ENCODE measurements at places on chromosomes 7 and 10. TPM values are rescaled to one million over a fixed set of nuclear protein-coding genes. Genes with fewer than 3 reads are reported as not detected.

Gene ZNF33A
- 70.9 TPM for polyA plus RNA-seq

Gene WIPF3
- polyA plus RNA-seq = 5.9 TPM

Gene CPXM2
- polyA plus RNA-seq = 4.6 TPM

Gene MYO3A
- 10.2 TPM for polyA plus RNA-seq

Gene EEPD1
- polyA plus RNA-seq = 9.1 TPM

Gene EVX1
- polyA plus RNA-seq = 0.07 TPM

Gene SLC25A13
- polyA plus RNA-seq = 47.9 TPM

Gene ITPRIP
- polyA plus RNA-seq = 8.4 TPM

Gene ZNF679
- polyA plus RNA-seq = not detected

DNA sequence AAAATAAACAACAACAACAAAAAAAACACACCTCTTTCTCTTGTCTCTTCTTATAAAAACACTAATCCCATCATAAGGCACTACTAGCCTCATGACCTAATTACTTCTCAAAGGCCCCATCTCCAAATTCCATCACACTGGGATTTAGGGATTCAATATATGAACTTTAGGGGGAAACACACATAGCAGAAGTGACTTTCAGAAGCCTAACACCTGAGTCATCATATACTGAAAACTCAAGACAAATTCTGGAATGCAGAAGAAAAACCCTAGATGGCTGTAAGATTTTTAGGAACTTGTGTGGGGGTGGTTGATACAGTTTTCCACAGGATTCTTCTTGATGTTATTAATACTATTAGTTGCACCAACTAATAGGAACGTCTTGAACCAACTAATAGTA, 33.7 kb upstream of the CSTF2T start:
- no peak for DNase-seq

- DNase-seq = no peak
Observed at GRCh38 chr10:131979336-131979735, 2.4 kb downstream of the BNIP3 start.

GRCh38 chr10:74705358-74705980, 120.9 kb upstream of the KAT6B start:
- DNase-seq = no peak

DNA sequence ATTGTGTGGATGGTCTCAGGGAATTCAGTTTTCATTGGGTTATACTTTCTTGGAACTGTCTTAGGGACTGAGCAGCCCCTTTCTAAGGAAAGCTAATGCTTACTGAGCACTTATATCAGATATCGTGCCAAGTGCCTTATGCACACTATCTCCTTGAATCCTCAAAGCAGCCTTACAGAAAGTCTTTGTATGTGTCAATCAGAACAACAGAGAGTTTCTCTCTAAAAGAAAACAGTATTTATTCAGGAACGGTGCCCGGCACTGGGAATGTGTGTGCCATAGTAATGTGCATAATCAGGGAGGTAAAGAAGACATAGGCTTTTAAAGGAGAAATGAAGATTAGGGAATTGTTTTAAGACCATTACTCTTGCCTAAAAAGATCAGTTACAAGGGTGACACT, 17.3 kb downstream of the ANTXRL start:
- no peak for DNase-seq

- DNase-seq = no peak
Observed at GRCh38 chr10:62092301-62093030, 176.2 kb downstream of the RTKN2 start.

GRCh38 chr10:88471899-88472298, 111.2 kb downstream of the RNLS start:
- DNase-seq = no peak

GRCh38 chr10:96305019-96305418, 785 bp downstream of the DNTT start:
- no peak for DNase-seq

DNA sequence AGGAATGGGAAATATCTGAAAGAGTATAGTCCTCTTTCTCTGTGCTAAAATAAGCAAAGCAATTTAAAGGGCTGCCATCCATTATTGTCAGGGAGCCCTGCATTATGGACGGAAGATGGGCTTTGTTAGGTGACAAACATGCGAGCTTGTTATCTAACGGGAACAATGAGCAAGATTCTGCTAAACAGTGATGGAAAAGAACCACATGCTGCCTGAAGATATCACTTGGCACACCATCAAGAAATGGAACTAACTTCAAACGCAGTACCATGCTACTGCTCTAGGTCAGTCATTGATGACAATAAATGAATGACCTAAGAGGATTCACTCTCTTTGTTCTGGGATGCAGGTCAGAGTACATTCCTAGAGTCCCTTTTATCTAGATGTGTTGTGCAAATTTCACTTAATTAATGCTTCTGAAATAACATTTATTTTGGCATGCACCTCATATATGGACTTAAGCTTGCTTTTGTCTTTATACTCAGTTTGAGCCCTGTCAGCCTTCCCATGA, 175.7 kb upstream of the PTN start:
- DNase-seq = no peak

GRCh38 chr10:176677-177076, 41.4 kb downstream of the ZMYND11 start:
- no peak for DNase-seq

DNA sequence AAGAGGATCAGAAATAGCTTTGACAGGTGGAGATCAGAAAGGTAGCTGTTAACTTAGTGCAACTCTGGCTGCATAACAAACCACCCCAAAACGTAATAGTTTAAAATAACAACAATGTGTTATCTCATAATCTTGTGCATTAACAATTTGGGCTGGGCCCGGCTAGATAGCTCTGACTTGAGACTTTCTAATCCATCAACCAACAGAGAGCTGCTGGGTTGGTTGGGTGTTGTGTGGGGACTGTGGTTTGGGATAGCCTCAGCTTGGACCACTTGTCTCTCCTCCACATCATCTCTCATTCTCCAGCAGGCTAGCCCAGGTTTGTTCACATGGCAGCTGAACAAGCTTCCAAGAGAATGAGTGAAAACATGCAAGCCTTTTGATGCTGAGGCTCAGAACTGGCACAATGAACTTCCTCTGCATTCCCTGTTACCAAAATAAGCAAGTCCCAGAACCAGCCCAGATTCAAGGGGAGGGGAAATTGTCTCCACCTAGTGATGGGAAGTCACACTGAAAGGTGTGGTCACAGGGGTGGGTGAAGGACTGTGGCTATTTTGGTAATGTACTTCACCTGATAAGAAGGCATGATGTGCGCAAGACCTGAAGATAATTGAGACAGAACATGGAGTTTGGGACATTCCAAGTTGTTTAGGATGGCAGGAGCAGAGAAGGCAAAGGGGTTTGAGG, 20.4 kb upstream of the ASAH2 start:
- DNase-seq = no peak

DNA sequence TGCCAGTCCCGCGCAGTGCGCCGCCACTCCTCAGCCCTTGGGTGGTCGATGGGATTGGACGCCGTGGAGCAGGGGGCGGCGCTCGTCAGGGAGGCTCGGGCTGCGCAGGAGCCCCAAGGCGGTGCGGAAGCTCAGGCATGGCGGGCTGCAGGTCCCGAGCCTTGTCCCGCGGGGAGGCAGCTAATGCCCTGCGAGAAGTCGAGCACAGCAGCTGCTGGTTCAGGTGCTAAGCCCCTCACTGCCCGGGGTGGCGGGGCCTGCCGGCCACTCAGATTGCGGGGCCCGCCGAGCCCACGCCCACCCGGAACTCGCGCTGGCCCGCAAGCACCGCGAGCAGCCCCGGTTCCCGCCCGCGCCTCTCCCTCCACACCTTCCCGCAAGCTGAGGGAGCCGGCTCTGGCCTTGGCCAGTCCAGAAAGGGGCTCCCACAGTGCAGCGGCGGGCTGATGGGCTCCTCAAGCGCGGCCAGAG, 14.4 kb upstream of the WASL start:
- no peak for DNase-seq

DNA sequence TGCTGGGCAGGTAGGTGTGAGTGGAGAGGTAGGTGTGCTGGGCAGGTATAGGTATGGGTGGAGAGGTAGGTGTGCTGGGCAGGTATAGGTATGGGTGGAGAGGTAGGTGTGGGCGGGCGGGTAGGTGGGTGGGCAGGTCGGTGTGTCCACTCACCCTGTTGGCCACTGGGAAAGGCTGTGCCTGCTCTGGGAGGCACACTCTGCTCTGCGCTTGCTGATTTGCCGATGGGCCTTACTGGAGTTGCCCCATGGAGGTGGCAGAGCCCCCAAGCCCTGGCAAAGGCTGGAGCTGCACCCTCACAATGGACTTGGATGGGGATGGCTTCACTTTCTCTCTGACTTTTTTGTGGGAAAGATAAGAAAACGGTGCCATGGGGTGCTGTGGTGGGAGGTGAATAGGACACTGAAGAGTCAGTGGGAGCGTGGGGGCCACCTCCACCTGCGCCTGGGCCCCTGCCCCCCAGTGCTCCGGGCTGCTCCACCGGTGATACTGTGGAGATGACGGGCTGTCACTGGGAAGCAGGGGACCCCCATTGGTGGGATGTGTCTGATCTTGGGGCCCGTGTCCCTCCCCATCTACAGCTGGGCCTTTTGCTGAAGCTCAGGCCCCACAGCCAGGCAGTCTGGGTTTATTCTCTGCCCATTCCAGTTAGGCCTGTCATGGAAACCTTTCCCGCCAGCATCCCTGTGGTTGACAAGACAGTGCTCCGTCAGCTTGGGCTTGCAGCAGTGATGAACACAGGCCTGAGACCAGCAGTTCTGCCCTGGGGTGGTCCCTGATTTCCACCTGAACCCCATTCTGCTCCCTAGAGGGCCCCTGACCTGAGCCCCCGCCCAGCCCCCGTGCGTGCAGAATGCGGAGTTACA, 75.0 kb downstream of the NKX6-2 start:
- no peak for DNase-seq

DNA sequence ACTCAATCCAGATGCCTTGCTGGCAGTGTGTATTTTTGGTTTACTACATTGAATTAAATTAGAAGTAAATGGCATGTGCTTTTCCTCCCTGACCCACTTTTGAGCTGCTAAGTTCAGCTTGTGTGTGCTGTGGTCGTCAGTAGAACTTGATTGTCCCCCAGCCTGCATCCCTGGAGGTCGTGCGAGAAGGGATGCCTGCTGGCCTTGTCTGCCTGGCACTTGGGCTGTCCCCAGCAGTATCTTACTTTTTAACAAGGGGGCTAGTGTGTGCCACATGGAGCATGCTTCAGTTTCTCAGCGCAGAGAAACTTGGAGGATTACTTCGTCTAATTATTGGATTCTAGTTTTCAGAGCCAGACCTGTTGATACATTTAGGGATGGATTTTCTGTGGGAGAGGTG, 80.2 kb downstream of the ADCY1 start:
- no peak for DNase-seq

GRCh38 chr7:139132887-139133286, 23.4 kb upstream of the ZC3HAV1 start:
- DNase-seq = no peak

DNA sequence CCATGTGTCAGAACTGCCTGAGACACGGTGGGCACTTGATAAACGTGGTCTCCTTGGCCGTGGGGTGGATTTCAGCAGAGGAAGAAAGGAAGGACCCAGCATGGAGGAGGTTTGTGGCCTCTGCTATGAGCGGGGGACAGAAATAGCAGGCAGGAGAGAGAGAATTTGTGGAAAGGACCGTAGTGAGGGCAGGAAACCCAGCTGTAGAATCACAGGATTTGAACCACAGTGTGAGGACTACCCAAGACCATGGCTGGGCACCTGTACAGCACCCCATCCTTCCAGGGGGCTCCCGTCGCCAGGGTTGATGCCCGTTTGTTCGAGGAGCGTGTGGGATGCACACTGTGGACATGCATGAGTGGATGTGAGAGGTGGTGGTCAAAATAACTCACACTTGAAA, 183.4 kb downstream of the PTPN20 start:
- DNase-seq = no peak

DNA sequence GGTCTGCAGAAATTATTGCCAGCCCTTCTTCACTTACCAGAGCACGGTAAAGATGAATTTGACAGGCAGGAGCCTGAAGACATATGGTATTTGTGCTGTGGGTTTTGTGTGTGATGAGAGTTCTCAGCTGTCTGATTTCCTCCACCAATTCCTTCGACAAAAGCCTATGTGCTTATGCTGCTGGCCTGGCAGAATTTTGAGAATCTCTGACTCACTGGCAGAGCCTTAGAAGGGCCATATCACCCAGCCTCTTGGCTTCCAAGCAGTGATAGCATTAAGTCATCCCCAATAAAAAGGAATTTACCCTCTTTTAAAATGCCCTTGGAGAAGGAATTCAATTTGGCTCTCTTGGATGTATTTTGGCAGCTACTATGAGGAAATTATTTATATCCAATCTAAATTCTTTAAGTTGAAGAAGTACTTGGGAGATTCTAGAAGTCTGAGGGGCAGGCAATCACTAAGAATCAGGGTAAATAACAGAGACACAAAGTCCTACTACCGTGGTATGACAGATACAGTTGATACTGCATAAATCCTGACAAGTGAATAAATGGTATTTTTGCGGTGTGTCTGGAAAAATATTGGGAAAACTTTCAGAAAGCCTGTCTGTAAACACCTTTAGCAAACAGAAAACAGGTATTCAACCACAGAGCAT, 68.6 kb upstream of the EFCAB10 start:
- no peak for DNase-seq

- no peak for DNase-seq
Observed at GRCh38 chr7:150340024-150340749, 1.2 kb downstream of the RARRES2 start.

DNA sequence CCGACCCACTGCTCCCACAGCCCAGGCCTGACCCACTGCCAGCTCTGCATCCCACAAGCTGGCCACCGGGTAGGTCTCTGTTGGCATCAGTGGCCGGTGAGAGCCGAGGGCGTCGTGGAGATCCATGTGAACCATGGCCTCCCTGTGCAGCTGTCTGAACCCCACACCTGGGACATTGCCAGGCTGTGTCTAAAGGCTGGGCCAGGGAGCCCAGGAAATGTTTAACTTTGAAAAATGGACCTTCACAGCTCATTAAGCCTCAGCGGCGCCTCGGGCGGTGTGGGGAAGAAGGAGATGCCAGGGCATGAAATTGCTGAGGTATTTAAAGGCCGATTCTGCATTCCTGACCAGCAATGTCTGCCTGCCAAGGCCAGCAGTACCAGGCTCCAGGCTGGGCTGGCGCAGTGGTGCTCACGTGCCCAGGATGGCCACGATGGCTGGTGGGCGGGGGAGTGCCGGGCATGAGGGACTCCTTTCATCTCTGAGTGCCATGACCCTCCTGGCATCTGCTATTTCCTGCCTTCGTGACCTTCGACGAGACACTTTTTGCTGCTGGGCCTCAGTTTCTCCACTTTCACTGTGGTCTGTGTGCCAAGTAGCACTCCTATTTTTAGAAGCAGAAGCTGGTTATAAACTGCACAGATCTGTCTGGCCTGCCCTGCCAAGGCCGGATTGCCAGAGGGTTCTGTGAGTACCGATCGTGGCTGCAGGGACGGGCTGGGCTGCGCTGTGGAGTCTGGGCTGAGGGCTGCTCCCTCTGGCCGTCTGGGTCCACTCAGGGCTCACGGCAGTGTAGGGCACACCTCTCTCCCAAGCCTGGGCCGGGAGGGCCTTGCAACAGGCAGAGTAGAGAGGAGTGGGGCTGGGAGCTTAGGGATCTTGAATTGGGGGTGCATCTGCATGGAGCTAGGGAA, 21.8 kb downstream of the ELFN1 start:
- peak; percentile 85 for DNase-seq

- no peak for DNase-seq
Observed at GRCh38 chr7:55556492-55556891, 15.8 kb downstream of the VOPP1 start.

- no peak for DNase-seq
Observed at GRCh38 chr10:58773944-58774343, 261.3 kb downstream of the BICC1 start.
